ENCODE measurements at places on chromosomes 2 and 18.

- DNase-seq, result no peak
Measured at GRCh38 chr2:217431577-217432269, 571.1 kb downstream of the TNS1 start.

DNA sequence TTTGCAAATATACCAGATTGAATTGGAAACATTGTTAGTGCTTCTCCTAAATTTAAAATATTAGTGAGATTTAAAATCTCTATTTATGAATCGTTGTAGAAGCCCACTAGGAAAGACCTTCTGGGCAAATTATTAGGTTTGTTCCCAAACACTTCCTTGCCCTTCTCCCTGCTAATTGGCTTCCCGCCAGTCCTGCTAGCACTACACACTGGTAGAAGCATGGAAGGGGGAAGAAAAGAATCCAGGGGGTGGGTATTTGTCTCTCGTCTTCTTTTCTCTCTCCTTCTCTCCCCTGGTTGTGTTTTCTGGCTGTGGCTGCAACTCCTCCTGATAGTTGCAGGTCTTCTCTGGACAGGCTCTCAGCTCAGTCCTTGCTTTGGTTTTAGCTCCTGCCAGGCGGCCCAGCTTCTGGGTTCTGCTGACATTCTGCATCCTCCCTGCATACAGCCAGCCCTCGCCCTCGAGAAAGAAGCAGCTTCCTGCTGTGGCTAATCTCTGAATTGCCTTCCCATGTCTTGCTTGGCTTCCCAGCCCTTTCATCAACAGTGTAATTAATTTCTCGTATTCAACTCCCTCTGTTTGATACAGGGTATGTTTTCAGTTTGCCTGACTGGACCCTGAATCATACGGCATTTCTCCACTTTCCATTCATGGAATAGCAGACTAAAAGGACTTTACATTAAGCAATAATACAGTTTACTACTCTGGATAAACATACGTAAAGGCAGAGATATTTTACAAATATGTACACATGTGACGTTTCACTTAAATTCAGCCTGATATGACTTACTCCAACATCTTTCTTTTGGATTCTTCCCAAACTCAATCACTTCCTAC, 6.9 kb upstream of the PARD3B start:
- peak; percentile 96 for DNase-seq

- DNase-seq, result no peak
Measured at GRCh38 chr2:105116348-105116747, 78.5 kb downstream of the MRPS9 start.

GRCh38 chr2:167293172-167293781, 405.0 kb downstream of the XIRP2 start:
- DNase-seq, result peak; percentile 16

DNA sequence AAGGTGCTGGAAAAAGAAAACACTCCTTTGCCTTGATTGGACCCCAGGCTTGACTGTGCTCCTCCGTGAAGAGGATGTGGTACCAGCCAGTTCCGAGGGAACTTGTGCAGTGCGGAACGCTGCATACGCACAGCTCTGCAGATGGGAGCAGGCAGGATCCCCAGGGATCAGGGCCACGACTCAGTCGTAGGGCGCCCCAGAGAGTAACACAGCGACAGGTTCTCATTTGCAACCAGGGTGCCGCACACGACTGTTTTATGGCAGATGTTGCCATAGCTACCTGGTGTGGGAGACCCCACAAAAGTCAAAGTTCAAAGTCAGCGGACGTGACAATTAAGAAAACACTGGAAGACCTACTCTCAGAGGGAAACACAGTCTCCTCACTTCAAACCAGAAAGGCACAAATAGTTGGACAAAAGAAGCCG, 779 bp downstream of the MALL start:
- DNase-seq, result no peak

DNA sequence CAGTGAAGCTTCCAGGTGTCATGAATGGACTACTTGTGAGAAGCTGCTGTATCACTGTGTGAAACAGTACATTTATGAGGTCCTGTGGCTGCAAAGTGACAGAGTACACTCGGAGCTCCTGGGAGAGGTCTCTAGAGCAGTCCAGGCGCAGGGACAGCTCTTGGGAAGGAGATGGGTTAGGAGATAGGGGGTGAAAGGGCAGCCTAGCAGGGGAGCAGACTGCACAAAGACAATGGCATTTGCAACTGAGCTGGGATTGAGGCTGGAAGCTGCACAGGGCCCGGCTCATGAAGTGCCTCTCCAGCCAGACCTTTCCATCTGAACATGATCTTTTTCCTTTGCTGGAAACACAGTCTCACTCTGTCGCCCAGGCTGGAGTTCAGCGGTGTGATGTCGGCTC, 83.6 kb downstream of the RHOB start:
- no peak for DNase-seq

- peak; percentile 75 for DNase-seq
Measured at GRCh38 chr2:142980246-142981068, 103.0 kb downstream of the KYNU start.

DNA sequence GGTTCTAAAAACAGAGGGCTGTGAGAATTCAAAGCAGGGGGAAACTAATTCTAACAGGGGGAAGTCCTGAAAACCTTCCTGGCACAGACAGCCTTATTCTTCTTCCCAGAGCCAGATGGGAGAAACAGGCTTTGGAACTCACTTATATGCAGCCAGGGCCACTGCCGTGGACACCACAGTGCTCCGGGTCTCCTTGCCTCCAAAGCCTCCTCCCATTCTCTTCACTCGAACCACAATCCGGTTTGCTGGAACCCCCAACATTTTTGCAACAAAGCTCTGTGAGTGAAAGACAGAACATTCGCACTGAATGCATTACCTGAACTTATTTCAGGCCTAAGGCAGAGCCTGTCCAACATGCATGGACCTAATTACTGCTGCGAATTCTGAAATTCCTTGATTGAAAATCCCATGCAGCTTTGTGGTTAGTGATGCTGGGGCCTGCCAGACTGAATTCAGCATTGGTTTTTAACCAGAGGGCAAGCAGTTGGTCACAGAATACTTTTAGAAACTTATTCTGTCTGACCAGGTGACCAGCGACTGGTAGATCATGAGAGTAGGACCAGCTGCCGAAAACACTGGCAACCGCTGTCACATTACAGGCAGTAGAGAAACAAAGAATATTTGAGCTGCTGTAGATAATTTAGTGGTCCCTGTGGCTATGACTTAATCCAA, 48.6 kb downstream of the XDH start:
- DNase-seq, result no peak

- no peak for DNase-seq
Measured at GRCh38 chr2:227462462-227462951, 9.4 kb upstream of the AGFG1 start.

- DNase-seq, result no peak
Measured at GRCh38 chr2:29012211-29012681, 31.1 kb downstream of the TOGARAM2 start.

DNA sequence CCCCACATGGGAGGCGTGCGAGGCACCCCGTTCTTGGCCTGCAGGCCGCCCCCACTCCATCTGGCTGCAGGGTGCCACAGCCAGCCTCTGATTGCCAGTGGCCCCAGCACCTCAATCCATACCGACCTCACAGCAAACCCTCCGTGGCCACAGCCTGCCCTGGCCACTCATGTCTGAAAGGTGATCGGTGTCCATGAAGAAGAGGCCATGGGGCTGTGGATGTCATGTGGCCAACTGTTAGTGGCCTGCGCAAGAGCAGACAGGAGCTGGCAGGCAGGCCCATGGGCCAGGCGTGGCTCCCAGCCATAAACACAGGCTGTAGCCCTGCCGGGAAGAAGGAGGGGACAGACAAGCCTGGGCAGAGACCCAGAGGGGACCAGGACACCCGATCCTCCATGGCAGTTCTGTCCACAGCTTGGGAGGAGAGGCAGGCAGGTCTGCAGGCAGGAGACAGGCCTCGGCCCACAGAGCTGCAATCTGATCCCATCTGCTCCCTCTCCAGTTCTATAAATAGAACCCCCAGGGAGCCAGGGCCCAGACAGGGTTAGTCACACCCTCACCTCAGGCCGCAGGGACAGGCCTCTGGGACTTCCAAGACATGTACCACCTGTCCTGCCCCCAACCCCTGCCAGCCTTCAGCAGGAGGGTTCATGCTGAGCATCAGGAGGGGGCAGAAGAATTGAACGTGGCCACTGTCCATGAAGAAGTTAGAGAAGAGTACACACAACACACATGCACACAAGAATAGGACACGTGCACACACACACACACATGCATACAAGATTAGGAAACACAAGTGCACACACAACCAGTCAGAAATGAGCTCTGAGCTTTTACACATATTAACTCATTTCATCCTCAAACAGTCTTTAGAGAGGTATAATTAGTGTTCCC, 16.9 kb downstream of the STEAP3 start:
- peak; percentile 83 for DNase-seq

- DNase-seq, result no peak
Measured at GRCh38 chr2:99613980-99614379, 124.2 kb upstream of the REV1 start.

DNA sequence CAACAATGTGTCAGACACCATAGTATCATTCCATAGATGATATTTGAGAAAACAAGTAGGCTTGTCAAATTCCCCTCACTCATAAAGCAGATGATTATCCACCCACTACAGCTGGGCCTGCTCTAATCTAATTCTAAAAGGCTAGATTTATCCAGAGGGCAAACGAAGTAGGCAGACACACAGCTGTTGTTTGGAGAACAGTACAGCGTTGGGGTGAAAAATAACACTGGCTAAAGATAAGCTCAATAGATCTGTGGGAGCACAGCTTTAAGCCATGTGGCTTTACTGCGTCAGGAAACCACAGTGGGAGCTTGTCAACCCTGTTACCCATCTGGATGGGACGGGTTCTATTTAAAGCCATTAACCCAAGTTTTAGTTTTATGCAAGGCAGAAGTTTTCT, 48.9 kb upstream of the COBLL1 start:
- DNase-seq, result peak; percentile 35

DNA sequence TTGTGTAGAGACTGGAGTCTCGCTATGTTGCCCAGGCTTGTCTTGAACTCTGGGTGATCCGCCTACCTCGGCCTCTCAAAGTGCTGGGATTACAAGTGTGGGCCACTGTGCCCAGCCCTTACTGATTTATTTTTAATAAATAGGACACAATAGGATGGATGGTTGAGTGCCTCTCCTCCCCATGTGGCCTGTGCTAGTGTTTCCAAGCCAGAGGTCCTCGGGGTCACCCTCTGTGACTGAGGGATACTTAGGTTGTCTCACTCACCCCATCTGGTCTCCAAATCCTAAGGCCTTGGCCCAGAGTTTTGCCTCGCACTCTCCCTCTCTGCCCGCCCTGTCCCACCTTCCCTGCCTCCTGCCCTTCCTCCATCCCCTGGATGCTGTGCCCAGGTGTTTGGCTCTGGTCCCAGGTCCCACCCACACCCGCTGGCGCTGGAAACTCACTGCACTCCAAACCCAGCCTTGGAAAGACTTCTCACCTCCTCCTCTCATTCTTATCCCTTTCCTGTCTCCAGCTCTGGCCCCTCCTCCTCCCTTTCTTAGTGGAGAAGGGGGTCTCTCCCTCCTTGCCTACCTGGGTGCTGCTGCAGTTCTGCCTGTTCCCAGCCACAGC, 4.7 kb upstream of the ECEL1 start:
- DNase-seq, result no peak

DNA sequence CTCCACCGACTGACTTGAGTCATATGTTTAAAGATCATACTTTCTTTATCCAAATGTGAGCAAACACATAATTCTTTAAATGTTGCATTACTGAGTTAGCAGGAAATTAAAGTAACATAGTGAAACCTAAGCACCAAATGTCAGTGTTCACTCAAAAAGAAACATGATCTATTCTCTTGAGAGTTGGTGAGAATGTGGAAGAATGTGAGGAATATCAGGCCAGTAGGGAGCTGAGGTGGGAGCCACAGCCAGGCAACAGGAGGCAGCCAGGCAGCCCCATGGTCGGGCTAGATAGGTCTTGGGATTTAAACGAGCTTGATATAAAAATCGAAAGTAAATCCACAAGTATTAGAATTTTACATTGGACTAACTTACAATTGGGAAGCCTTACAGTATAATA, 198.1 kb upstream of the SH3BP4 start:
- no peak for DNase-seq

DNA sequence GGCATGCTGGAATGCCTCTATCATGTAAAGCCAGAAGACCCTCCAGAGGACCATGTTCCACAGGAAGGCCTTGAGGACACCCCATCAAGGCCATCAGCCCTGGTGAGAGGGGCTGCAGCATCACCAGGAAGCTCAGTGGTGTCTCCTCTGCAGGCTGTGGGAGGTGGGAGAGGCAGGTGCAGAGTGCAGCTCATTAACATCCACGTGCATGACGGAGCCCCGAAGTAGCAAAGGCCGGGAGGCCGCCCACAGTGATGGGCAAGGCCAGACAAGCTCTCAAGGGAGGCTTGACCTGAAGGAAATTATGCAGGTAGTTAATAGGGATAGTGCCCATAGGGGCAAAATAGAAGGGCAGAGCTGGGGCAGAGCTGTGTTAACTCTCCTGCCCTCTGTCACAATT, 30.3 kb upstream of the SMCHD1 start:
- DNase-seq, result no peak

DNA sequence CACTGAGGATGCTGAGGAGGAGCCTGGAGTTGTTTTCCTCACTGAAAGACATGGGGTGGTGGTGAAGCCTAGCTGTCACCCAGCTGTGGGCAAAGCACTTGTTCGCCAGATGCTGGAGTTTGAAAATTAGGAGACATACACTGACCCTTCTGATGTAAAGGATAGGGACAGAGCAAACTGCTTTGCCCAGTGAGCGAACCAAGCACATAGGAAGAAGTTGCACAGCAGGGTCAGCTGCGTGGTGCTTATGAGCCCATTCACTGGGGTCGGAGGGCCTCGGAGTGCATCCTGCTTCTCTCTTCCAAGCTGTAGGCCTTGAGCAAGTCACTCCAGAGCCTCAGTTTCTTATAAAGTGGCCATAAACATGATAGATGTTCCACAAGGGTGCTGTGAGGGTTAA, 50.9 kb downstream of the HK2 start:
- DNase-seq, result no peak

- DNase-seq, result peak; percentile 18
Measured at GRCh38 chr18:31581498-31582197, 10.0 kb upstream of the TTR start.

GRCh38 chr2:119136093-119136492, 22.5 kb downstream of the C1QL2 start:
- no peak for DNase-seq

DNA sequence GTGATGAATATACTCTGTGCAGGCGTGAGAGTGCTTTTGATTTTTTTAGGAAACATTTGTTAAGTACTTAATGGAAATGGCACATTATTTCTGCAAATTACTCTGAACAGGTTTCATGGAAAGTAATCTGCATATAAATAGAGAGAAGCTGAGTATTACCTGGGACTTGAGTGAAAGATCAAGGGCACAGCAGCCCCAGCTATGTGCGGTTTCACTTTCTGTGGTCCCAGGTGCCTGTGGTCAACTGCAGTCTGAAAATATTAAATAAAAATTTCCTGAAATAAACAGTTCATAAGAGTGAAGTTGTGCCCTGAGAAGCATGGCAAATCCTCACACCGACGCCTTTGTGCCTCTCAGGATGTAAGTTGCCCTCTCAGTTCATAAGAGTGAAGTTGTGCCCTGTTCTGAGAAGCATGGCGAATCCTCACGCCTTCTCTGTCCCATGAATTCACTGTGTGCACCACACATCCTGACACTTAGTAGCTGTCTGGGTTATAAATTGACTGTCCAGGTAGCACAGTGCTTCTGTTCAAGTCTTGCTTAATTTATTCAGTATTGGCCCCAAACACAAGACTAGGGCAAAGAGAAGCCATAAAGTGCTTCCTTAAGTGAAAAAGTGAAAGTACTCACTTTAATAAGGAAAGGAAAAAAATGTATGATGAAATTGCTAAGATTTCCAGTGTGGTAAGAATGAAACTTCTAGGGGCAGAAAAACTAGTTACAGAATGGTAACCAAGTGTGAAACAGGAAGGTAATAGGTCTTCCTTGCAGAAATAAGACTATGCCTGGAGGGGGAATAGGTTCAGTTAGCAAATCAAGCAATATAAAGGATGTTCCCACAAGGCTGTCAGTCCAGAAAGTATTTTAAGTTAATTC, 4.3 kb upstream of the SNTG2 start:
- no peak for DNase-seq
